ENCODE measurements at places on chromosomes 16 and 17.

DNA sequence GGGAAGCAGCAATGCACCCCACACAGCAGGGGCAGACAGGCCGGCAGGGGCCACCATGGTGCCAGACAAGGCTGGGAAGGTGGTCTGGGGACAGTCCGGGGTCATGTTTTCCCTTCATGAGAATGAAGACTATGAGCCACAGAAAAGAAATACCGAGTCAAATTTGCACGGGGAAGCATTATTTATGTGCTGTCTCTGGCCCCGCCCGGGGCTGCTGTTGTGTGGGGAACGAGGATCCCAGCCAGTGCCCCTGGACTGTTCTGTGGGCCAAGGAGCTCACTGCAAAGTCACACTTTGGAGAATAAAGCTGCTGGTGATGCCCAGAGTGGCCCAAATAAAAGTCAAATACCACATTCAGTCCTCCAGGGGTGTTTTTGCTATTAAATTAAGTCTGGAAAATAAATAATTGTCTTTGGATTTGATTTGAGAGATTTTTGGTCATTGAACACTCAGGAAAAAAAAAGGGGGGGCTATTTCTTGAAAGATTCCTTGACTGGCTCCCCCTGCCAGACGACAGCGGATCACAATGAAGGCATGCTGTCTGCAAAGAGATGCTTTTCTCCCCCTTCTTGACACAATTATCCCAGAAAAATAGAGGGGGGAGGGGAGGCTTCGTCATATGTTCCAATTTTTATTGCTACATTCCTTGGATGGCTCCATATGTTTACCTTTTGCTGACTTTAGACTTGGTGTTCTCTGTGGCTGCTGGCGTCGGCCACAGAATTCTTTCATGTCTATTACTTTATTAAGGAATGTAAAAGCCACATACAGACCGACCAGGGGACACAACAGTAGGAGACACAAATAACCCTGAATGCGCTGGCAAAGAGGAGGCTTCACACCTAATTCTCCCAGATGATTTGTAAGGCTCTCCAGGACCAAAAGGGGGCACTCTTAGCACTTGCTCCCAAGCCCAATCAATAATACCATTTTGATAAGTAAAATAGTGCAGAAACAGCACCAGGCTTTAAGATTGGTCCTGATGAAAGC is 27.1 kb upstream of the ANKFN1 start:
- DNase-seq, result no peak

DNA sequence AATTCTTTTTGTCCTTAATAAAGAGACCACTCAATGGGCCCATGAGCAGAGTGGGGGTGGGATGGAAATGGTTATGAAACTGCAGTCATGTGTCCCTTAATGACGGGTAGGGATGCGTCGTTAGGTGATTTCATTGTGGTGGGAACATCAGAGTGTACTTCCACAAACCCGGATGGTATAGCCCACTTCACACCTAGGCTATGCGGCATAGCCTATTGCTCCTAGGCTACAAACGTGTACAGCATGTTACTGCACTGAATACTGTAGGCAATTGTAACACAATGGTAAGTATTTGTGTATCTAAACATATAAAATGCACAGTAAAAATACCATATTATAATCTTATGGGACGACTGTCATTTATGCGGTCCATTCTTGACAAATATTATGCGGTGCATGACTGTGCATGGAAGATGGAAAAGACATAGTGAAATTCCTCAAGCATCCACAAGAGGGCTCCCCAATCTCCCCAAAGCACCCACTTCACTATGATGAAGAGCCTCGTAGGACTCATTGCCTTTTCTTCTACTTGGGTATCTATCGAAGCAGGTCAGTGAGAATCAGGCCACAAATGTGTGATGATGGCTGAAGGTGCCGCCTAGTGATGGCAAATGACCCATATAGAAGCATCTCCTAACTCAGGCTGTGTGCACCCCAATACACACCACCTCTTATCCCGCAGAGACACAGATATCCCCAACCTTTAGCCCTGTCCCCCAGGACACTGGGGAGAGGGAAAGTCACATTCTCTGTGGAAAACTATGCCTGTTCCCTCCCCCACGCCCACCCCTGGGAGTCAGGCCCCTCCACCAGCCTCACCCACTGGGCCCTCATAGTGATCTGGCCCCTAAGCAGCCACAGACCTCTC is 43.5 kb downstream of the TBX21 start:
- peak; percentile 34 for DNase-seq

DNA sequence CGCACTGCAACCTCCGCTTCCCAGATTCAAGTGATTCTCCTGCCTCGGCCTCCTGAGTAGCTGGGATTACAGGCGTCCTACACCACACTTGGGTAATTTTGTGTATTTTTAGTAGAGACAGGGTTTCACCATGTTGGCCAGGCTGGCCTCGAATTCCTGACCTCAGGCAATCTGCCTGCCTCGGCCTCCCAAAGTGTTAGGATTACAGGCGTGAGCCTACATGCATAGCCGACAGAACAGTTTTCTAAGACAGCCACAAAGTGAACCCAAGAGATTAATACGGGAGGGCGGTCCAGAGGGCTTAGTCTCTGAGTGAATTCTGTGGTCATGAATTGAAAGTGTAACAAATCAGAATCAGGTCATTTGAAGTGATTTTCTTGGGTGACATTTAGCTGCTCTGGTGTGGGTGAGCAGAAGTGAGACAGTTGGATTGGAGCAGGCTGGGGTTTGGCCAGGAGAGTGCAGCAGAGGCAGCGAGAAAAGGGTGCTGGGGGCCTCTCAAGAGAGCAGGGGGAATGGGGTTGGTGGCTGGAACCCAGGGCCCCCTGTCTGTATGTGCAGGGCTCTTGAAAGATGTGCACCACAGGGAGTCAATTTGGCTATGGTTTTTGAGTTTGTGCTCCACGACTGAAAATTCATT is 231.4 kb upstream of the WSCD1 start:
- no peak for DNase-seq

DNA sequence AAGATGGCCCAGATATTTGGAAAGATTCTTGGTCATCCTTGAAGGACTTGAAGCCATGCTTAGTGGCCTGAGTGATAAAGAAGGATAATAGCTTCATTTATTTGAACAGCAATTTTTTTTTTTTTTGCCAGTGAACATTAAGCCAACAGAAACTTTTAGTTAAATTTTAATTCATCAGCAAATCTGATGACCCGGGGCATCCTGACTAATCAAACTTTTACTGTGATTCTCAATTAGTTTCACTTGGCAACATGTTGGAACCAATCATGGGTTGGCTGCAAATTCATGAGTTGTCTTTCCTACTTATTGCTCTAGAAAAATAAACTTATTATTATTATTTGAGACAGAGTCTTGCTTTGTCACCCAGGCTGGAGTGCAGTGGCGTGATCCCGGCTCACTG is 74.4 kb downstream of the SHISA9 start:
- no peak for DNase-seq

GRCh38 chr17:58401287-58401686 is 16.0 kb downstream of the RNF43 start:
- no peak for DNase-seq

- DNase-seq, result no peak
These were observed 7.5 kb upstream of the MAP3K14 start for GRCh38 chr17:45324336-45324735.

DNA sequence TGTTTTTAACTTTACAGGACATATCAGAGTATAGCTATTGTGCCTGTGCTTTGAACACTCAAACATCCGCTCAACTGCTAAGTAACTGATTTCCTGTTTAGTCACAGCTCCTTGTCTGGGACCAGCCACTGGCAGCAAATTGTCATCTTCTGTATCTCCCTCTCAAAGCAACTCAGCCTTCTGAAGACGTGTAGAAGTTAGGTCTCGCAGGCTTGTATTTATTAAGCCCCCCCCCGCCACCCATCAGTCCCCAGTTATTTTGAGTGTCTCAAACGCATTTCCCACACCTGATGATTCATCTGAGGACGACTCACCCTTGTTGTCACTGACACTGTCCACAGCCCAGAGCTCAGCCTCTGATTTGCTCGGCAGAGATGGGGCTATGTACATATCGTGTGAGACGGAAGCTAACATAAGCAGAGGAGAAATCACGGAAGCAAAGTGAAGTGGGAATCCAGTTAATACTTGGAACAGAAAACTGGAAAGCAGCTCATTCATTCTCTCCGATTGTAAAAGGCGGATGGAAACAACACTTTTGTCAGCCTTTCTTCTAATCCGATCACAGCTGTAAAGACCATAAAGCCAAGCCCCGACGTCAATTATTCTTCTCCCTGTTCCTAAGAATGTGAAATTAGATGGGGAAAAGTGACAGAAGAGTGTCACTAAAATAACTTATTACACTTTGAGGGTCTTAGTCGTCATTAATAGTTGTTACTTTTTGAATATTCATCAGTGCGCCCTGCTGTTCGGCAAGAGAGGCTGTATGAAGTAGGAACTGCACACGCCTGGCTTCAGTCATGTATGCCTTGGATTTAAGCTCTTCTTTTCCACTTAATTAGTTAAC is 64.2 kb downstream of the PITPNC1 start:
- DNase-seq, result peak; percentile 66

DNA sequence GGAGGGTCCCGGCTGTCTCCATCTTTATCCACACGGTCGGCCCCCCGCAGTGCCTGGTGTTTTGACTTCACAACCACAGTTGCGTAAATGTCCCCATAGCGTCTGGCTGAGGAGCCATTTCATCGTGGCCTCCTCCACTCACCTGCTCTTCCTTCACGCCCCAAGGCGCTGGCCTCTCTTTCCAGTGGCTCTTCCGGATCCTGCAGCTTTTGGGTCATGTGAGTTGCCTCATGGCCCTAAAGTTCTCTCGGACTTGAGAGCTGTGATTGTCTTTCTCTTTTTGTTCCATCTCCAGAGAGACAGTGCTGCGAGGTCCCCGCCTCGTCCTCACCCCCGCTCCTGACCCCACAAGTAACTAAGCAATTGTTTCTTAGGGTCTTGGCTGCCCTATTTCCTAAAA is 22.7 kb downstream of the FLYWCH1 start:
- no peak for DNase-seq

DNA sequence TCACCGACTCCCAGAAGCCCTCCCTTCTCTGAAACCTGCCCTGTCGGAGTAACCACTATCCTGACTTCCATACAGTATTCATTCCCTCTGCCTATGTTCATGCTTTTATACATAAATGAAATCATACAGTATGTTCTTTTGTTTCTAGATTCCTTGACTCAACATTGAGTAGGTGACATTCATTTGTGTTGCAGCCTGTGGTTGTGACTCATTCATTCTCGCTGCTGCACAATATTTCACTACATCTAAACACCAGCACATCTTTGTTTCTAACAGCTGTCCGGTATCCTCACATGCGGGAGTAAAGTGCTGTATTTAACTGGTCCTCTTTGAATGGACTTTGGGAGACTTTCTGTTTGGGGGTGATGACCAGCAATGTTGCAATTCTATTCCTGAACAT is 135.0 kb upstream of the FOXF1 start:
- DNase-seq, result no peak

Data from activated CD4-positive, alpha-beta T cell treated with anti-CD3 and anti-CD28 coated beads, Interleukin-2, amount 50 U/mL, for 48 hours (primary cell).